IPS-NIHi11 (cell line): ENCODE measurements at places on chromosomes 12 and 14.

GRCh38 chr14:75877292-75877691 lies 104.5 kb downstream of the TGFB3 start:
- DNase-seq, result no peak

GRCh38 chr12:100267603-100268281 lies 765 bp downstream of the SCYL2 start:
- no peak for DNase-seq

- DNase-seq, result no peak
Observed at GRCh38 chr12:114269153-114269552, 136.8 kb downstream of the TBX5 start.

- no peak for DNase-seq
Observed at GRCh38 chr12:83971781-83972180, 940.8 kb downstream of the SLC6A15 start.

DNA sequence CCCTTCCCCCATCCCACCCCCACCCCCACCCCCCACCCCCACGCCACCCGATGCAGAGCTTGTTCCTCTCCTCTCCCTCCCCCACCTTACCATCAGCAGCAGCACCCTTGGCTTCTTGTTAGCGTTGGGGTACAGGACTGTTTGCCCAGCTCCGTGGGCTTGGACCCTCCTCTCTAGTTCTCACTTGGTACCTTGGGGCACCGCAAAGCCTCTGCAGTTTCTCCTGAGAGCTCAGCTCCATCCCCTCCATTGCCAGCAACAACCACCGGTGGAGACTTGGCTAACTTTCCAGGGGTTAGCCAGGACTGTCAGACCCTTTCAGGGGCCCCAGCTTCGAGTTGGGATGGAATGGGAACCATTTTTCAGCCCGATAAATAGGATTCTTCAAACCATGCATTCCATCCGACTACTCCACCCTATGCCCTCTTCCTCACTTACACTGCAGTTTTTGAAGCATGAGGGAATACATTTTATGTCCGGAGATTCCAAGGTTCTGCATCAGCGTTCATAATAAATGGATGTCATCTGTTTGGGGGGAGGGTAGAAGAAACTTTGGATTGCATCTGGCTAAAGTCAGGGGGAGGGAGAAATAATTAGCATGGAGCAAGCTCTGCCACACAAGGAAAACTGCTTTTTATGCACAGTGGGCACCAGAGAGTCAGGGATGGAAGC lies 1.1 kb downstream of the SCN8A start:
- peak; percentile 11 for DNase-seq

DNA sequence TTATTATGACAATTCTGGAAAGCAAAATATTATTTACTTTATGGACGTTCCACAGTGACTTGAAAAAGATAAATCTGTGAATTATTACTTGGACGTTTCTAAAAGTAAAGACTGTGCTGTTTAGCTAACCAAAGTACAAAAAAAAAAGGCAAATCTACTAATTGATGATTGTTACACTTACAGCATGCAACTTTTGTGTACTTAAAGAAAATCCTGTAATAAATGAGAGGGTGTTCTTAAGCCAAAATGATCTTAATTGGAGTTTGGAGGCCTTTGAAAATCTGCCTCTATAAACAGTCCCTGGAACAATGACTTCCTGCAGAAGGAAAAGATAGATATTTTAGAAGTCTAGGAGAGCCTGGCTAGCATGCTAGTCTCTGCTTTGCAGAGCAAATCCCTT lies 434.0 kb upstream of the SYT1 start:
- no peak for DNase-seq

GRCh38 chr14:61388976-61389576 lies 67.7 kb downstream of the PRKCH start:
- DNase-seq, result no peak

DNA sequence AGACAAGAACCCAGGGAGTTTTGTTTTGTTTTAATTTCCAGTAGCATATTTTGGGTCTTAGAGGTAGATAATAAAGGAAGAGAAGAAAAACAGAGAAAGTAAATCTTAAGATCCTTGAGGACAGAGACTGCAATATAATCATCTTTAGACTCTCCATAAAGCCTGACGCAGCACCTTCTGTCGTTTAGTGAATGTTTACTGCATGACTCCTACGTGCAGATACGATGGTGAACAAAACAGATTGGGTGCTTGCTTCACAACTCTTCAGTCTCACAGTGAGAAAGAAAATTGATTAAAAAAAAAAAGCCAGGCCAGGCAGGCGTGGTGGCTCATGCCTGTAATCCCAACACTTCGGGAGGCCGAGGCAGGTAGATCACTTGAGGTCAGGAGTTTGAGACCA lies 86.9 kb downstream of the STON2 start:
- no peak for DNase-seq

DNA sequence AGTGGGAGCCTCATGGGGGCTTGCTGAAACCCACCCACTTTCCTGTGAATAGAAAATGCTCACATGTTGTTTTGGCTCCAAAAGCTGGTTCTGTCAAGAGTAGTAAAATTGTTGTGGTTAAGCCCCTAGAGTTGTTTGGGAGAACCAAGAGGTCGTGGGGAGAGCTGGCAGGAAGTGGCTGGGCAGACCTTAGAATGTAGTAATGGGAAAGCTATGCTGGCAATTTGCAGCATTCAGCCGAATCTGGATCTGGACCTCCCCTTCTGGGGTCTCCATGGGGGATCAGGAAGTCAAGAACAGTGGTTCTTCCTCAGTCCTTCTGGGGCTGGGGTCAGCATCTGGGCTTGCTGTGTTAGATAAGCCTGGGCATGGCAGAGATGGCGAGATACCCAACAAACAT lies 150.6 kb upstream of the TBX3 start:
- no peak for DNase-seq

GRCh38 chr12:89299931-89300330 lies 52.4 kb downstream of the DUSP6 start:
- no peak for DNase-seq

- DNase-seq, result peak; percentile 95
Observed at GRCh38 chr12:47819896-47820630, at the start of gene HDAC7. Gene HDAC7 (minus strand): TSS chr12:47819903. CDS start chr12:47819785, 118 bp downstream.

DNA sequence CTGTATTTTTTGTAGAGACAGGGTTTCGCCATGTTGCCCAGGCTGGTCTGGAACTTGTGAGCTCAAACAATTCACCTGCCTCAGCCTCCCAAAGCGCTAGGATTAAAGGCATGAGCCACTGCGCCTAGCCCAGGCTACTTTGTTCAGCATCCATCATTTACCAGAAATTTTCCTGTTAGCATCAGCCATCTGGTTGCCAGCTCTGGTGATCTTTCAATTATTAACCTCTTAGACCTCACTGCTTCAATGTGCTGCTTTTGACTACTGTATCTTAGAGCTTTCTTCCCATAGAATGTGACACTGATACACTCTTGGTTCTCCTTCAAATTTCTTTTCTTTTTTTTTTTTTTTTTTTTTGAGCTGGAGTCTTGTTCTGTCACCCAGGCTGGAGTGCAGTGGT lies 5.4 kb upstream of the AMHR2 start:
- DNase-seq, result no peak

DNA sequence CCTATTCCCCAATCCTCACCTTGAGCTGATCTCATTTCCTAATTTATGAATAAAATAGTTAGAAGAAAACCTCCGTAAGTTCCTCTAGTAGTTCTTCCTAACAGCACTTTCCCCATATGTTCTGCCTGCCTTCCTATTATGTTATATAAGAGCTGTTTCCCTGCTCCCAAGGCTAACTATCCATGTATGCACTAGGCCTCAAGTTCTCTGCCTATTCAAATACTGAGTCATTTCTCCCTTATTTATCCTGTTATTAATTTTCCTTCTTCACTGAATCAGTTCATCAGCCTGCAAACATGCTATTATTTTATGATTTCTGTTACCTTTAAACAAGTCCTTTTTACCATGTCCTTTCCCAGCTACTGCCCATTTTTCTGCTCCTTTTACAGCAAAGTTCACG lies 164.1 kb downstream of the EPS8 start:
- no peak for DNase-seq

DNA sequence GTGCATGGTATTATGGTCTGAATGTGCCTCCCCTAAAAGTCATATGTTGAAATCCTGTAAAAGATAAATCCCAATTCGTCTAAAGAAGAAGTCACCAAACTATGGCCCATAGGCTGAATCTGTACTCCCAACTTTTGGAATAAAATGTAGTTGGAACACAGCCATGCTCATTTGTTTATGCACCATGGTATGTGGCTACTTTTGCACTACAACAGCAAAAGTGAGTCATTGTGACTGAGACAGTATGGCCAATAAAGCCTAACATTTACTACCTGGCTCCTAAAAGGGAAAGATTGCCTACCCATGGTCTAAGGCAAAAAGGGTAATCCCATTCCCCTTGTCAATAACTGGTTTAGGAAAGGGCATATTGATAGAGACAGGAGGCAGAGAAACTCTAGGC lies 101.8 kb downstream of the LRIG3 start:
- DNase-seq, result no peak

DNA sequence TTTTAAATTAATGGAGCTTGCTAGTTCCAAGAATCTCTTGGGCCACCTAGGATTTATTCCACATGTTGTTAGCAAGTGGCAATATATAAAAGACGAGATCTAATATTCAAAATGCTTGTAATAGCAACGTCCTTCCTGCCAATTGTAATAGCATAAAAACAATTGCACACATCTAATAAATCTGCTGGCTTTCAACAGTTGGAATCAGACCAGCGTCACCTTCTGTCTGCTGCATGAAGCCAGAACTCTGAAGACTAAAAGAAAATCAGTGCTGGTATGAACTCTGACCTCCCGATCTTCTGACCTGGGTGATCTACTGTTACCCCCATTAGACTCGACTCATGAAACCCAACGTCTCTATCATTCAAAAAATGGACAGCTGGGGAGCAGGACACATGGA lies 100.6 kb downstream of the DIO2 start:
- no peak for DNase-seq

DNA sequence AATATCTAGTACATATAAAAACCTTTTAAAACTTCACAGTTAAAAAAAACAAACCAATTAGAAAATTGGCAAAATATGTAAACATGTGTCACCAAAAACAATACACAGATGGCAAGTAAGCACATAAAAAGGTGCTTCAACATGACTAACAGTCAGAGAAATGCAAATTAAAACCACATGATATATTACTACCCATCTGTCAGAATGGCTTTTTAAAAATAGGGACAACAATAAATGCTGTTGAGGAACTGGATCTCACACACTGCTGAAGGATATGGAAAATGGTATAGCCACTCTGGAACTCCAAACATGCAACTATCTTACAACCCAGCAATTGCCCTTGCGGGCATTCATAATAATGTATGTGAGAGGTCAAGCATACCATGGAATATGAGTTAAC lies 1153.6 kb downstream of the FLRT2 start:
- no peak for DNase-seq

DNA sequence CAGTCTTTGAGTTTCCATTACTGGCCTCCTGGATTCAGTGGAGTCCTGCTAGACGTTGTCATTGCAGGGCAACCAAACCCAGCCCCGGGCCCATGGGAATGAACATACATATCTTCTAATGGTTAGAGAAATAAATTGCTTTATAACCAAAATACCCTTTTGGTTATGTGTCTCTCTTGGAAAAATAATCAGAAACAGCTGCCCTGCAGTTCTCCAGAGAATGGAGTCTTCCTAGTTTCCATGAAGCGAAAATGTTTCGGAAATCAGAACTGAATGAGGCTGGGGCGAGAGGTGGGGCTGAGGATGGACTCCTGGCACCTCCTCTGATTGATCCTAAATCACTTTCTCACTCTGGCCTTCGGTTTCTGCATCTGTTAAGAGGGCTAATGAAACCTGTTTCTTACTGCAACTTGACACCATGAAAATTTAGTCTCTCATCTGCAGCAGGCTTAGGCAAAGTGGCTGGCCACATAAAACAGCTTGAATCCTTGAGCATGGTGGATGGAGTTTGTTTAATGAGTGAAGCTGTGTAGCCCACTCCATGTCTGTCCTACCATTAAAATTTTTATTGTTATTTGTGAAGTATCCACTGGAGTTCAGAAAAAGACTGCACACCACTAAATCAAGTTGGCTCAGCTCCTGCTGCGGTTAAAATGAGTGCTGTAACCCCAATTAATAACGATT lies 198.9 kb downstream of the CACNA1C start:
- DNase-seq, result no peak

DNA sequence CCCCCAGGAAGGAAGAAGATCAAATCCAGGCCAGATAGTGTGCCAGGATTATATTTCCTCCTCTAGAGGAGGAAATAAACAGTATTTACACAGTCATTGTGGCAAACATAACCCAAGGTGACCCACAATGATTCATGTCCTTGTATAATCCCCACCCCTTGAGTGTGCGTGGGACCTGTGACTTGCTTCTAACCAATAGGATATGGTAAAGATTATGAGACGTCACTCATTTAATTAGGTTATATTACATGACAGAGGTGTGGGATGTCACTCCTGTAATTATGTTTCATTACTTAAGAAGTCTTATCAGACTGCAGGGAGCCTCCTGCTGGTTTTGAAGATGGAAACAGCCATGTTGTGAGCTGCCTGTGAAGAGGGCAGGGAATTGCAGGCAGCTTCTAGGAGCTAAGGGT lies 12.2 kb upstream of the CATSPERB start:
- no peak for DNase-seq

- DNase-seq, result no peak
Observed at GRCh38 chr12:57063991-57064685, 14.2 kb upstream of the MYO1A start.

- DNase-seq, result peak; percentile 54
Observed at GRCh38 chr12:16165506-16165905, 112.0 kb downstream of the SLC15A5 start.

DNA sequence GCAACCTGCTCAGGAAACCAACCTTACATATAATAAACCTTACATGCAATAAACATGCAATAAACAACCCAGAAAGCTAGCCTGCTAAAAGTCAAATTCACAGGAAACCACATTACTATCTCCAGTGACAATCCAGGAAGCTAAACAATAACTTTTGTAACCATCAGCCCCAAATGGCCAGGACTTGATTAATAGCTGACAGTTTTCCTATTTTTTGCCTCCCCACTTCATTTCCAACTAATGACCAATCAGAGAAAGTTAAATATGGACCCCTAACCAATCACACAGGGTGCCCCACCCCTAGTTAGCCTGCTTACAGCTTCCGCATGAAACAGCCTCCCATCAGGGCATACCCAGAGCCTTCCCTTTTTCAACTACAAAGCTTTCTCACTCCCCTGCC lies 152.2 kb upstream of the LMNTD1 start:
- DNase-seq, result no peak

- no peak for DNase-seq
Observed at GRCh38 chr14:75170772-75171171, 5.6 kb downstream of the TMED10 start.

DNA sequence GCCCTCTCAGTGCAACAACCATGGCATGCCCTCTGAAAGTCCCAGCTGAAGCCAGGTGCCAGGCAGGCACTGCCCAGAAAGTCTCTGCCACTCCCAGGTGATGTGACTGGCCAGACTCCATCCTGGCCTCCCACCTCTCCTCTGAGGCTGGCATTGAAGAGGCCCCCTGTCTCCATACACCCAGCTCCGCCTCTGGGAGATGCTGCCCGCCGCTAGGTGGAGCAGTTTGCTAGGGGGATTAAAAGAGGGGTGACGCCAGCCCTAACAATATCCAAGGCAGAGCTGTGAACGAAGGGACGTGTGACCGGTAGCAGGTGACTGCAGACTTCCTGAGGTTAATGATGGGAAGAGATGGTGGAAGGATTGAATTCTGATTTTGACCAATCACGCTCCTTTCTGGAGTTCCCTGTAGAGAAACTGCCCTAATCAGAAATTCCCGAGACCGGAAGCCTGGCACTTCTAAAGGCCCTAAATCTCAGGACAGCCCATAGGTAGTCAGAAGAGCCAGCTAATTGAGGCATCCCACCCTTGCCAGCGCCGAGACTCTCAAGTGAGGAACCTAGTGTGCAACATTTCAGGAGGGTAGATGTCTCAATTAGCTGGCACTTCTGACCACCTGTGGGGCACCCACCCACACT lies 8.3 kb upstream of the PLEK2 start:
- peak; percentile 64 for DNase-seq

GRCh38 chr14:104871656-104872468 lies 6.8 kb downstream of the CEP170B start:
- DNase-seq, result no peak
